ENCODE measurements at places on chromosomes 5 and 9.
A peak's percentile ranks its signal among the peaks of the same experiment; 100 is the strongest.

- no peak for DNase-seq
Measured at GRCh38 chr5:14925326-14925725, 53.7 kb upstream of the ANKH start.

- DNase-seq: no peak
Measured at GRCh38 chr5:90854169-90854568, 295.6 kb downstream of the ADGRV1 start.

DNA sequence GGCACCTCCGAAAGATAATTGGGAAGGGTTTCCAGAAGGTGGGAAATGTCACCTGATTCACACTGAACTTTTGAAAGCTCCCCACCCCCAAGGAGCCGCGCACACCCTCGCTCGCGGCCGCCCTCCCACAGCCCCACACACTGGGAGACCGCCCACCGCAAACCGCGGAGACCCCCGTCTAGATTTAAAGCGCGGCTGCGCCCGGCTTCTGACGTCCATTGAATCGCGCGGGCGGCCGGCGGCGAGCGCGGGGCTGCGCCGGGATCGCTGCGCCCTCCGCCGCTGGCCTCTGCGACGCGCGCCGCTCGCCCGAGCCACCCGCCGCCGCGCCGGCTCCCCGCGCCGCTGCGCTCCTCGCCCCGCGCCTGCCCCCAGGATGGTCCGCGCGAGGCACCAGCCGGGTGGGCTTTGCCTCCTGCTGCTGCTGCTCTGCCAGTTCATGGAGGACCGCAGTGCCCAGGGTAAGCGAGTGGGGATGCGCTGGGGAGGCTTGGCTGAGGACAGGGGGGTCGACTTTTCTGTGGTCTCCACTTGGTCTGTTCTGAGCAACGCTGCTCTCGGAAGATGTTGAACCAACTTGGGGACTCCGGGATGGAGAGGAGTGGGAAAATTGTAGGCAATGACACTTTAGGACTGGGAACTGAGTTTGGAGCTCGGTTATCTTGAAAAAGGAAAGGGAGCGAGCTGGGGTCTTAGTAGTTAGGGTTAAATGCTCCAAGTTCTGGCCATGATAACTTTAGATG lies at the start of gene FST:
Gene FST (plus strand): TSS at position 214 of the 743 bp plus-strand sequence. CDS start 163 bp downstream, at position 377.
- peak; percentile 35 for DNase-seq

DNA sequence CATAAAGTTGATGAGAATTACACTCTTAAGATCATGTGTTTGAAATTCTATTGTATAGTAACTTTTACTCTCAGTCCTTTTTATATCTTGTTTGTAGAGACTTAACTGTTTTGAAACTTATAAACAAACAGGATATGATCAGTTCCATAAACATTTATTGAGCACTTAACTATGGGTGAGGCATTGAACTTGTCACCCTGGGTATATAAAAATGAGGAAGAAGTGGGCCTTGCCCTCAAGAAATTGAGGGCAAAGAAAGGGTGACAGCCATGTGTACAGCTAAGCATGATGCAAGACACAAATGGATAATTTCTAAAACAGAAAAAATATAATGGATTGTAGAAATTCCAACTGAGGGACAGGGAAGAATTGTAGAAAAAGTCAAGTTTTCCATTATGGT lies 15.7 kb downstream of the UNC13B start:
- no peak for DNase-seq

- DNase-seq: no peak
Measured at GRCh38 chr5:1299961-1300360, 5.1 kb upstream of the TERT start.

GRCh38 chr5:164370841-164371240 lies 865.4 kb downstream of the MAT2B start:
- no peak for DNase-seq
